Right hindlimb (tissue), 1 donor: ENCODE measurements at places on chromosomes 11 and 22.
A peak's percentile ranks its signal among the peaks of the same experiment; 100 is the strongest.

GRCh38 chr11:115926138-115926537 is 421.9 kb upstream of the CADM1 start:
- no peak for DNase-seq

DNA sequence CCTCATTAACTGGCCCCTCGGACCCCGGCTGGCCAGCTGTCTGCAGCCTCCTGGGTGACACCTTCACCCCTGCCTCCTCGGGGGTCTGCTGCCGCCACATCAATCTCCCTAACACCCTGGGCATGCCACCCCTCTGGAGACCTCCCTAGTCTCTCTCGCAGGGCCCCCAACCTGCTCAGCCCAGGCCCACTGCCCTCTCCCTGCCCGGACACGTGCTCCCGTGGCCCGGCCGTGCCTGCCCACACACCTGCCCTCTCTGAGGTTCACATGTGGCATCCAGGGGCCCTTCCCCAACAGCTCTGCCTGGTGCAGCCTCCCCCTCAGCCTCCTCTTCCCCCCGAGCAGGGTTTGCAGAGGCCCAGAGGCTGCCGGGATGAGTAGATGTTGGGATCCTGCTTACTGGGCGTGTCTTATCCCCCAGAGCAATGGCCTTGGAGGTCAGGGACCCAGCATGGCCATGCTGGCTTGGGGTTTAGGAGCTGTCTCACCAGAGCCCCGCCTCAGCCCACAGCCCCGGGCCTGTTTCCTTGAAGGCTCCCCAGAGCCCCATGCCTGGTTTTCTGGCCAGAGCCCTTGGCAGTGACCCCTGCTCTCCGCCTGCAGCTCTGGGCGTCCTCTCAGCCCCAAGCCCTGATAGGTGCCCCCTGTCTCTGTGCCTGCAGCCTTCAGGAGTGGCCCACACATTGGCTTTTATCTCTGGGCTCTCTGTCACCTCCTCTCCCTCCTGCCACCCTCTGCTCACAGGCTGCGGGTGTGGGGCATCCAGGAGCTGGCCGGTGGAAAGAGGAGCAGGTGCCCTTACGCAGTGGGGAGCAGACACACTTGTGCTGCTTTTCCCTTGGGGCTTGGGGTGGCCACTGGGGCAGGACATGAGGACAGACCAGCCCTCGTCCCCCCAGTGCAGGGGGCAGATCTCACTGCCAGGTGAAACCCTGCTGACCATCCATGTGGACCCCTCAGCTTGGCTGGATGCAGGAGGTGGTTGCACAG is 25.7 kb upstream of the SEPTIN5 start:
- DNase-seq: no peak

DNA sequence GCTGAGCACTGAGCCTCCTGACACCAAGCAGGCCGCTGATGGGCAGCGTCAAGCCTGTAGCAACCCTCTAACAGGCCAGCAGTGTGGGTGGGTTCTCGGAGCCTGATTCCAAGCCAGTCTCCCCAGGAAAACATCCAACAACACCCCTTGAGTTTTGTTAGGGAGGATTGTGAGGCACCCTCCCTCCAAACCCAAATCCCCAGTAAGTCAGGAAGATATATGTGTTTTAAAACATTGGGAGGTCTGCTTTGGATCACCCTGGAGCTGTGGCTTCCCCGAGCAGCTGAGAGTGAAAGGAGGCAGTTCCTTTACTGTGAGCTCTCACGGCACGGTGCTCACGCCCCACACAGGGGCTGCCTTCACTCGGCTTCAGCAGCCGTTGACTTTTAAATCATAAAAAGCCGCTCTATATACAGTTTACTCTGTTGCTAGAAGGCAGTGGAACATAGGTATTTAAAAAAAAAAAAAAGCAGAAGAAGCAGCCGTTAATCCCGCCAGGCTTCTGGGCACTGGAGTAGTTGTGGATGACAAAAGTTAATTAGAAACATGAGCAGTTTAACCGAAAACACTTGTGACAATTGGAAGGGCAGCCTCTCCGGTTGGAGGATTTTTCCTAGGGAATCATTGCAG is 218.6 kb downstream of the NAV2 start:
- DNase-seq: peak; percentile 67

DNA sequence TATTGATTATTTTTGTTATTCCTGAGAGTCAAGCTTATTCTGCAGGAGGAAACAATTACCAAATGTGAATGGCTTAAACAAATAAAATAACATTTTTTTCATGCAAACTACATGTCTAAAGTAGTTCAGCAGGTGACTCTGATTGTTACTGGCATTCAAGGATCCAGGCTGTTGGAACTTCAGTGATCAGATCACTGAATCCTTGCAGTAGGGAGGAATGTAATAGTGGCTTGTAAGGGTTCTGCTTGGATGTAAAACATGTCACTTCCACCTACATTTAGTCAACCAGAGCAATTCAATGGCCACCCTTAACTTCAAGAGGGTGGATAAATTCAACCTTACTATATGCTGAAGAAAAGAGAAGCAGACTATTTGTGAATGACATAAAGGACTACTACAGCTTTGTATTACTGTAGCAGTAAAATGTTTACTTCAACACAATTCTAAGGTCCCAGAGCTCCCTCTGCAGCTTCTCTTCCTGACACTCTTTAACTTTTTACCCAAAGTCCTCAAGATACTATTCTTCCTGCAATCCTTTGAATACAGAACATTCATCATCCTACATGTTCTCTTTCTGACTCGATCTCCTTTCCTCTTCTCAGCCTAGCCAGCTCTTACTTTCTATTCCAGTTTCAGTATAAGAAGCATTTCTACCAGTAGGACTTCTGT is 284.0 kb downstream of the LRRC4C start:
- no peak for DNase-seq

DNA sequence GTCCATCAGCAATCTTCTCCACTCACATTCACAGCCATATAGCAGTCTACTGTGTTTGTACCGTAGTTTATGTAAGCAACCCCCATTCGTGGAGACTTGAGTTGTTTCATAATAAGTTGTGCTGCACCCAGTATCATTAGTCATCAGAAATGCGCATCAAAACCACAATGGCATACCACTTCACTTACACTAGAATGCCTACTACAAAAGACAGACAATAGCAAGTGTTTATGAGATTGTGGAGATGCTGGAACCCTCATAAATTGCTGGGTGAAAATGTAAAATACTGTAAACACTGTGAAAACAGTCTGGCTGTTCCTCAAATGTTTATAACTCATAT is 133.3 kb downstream of the ATXN10 start:
- no peak for DNase-seq

- DNase-seq: peak; percentile 20
These were observed 3.5 kb downstream of the C11orf21 start for GRCh38 chr11:2298131-2298794.

- no peak for DNase-seq
These were observed 30.1 kb downstream of the SMCO4 start for GRCh38 chr11:93512949-93513667.

DNA sequence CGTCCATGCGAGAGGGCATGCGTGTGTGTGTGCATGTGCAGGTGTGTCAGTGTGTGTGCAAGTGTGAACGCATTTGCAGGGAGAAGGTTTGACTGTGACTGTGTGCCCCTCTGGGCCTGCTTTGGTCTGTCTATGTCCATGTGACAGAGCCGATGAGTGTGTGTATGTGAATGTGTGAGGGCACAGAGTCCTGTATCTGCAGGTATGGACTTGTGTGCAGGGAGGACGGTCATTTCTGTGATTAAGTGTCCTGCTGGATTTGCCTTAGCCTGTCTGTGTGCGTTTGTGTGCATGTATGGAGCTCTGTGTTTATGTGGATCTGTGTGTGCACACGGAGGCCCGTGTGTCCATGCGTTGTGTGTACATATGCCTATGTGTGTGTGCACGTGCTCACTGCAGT is 5.4 kb downstream of the EMID1 start:
- DNase-seq: no peak
